T47D (cell line): ENCODE measurements at places on chromosomes 16 and 17.

DNA sequence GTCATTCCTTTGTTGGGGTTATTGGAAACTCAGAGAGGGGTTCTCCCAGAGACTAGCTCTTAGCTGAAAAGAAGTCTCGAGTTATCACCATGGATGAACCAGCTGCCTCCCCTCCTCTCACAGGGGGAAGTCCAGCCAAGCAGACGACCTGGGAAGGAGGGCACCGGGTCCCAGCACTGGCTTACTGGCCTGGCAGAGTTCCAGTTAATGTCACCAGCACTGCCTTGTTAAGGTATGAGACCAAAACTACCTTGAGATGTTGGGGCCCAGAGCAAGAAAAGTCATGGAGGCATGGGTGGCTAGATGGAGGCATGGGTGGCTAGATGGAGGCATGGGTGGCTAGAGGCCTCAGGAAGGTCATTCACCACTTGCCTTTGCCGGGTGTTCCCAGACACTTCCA lies 72.4 kb downstream of the WIPI1 start:
- no peak for DNase-seq

GRCh38 chr16:31355431-31356100 lies 590 bp downstream of the ITGAX start:
- DNase-seq, result no peak

DNA sequence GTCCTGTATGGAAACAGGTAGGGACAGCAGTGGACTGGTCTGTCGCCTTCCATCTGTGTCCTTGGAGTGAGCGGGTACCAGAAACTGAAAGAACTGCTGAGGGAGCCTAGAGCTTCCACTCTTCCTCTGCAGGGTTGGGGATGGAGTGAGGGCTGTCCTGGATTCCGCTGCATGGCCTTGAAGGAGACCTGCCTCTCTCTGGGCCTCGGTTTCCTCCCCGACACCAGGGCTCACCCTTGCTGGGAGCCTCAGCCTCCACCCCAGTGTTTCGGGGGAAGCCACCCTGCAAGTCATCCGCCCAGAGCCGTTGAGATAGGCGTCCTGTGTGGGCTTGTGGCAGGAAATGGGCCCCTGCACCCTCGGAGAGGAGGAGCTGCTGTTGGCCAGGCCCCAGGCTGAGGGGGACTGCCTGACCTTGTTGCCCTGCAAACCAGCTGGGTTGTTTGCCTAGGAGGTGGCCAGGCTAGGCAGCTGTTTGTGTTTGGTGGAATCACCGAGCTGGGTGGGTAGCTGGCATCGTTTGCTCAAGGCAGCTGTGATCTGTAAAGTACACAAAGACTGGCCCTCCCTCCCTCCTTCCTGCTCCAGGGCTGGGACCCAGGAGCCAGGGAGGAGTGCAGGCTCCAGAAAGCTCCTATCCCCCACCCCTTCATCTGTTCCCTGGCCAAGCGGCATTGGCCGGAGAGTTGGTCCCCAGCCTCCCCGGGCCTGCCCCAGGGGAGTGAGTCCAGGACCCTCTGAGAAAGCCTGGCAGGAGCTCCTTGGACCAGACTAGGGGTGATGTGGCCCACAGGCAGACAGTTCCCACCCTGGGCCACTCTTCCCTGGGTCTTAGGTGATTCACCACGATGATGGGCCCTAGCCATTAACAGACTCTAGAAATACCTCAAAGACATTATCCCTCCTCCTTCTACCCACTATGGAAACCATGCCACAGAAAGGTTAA lies 1.3 kb downstream of the RAB37 start:
- no peak for DNase-seq

DNA sequence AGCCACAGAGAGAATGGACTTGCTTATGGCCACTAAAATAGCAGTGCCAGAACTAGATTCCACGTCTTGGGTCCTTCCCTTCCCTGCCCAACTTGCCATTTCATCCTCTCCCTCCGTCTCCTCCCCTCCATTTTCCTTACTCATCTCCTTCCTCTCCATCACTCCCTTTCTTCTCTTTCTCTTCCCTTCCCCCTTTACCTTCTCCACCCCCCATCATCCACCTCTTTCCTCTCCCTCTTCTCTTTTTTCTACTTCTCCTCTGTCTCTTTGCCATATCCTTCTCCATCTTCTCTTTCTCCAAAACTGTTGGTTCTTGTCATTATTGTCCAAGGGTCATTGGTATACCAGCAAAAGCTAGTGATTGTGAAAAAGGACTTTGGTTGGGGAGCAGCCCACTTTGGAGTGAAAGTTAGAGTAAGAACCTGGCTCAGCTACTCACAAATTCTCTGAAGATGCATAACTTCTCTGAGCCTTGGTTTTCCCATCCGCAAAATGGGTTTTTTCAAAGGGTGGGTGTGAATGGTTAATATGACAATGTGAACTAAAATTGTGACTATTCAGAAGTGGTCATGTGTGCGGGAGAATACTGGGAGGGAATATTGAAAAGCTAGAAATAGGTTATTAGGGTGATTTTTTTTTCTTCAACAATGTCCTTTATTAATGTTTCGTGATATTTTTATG lies 393.8 kb downstream of the XYLT1 start:
- DNase-seq, result no peak

- no peak for DNase-seq
Measured at GRCh38 chr16:58409316-58409973, 17.2 kb downstream of the GINS3 start.

DNA sequence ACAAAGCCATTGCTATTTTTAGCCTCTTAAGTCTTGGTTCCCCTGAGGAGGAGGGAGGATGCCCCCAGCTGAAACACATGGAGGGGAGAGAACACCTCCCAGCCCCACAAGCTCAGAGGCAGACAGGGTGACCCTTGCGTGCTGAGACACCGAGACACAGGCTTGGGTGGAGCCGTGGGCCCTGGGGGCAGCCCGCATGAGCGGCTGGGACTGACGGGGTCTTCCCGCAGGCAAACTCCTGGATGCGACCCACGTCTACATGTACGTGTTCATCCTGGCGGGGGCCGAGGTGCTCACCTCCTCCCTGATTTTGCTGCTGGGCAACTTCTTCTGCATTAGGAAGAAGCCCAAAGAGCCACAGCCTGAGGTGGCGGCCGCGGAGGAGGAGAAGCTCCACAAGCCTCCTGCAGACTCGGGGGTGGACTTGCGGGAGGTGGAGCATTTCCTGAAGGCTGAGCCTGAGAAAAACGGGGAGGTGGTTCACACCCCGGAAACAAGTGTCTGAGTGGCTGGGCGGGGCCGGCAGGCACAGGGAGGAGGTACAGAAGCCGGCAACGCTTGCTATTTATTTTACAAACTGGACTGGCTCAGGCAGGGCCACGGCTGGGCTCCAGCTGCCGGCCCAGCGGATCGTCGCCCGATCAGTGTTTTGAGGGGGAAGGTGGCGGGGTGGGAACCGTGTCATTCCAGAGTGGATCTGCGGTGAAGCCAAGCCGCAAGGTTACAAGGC lies 9.8 kb downstream of the SLC16A3 start:
- peak; percentile 96 for DNase-seq

DNA sequence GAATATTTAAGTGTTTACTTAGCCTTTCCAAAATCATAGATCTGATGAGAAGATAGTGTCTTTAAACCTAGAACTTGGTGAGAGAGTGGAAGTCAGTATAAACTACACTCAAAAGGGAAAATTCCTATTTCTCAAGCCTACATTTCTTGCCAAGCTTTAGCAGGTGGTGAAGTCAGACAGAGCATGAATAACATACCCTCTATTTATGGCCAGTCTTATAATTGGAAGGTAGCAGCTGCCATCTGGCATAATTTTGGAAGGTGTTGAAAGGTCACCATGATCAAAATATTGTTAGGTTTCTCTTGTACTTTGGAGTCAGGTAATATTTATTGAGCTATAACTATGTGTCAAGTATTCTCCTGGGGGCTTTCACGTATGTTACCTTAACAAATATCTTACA lies 729.3 kb upstream of the KIF2B start:
- no peak for DNase-seq

- no peak for DNase-seq
Measured at GRCh38 chr16:65671071-65671470, 549.2 kb upstream of the CDH11 start.

- no peak for DNase-seq
Measured at GRCh38 chr16:55496509-55497145, 12.2 kb upstream of the LPCAT2 start.

- DNase-seq, result no peak
Measured at GRCh38 chr16:5918567-5919130, 821.1 kb upstream of the EEF2KMT start.
